ENCODE measurements at places on chromosomes 11 and 22.

- DNase-seq = no peak
These were observed 566.8 kb upstream of the TENM4 start for GRCh38 chr11:80007616-80008015.

- no peak for DNase-seq
These were observed 48.7 kb downstream of the PTPRJ start for GRCh38 chr11:48028914-48029680.

GRCh38 chr22:48804811-48805301 lies 1022.8 kb downstream of the BRD1 start:
- no peak for DNase-seq

- no peak for DNase-seq
These were observed 15.5 kb downstream of the OTUB1 start for GRCh38 chr11:64001484-64002420.

DNA sequence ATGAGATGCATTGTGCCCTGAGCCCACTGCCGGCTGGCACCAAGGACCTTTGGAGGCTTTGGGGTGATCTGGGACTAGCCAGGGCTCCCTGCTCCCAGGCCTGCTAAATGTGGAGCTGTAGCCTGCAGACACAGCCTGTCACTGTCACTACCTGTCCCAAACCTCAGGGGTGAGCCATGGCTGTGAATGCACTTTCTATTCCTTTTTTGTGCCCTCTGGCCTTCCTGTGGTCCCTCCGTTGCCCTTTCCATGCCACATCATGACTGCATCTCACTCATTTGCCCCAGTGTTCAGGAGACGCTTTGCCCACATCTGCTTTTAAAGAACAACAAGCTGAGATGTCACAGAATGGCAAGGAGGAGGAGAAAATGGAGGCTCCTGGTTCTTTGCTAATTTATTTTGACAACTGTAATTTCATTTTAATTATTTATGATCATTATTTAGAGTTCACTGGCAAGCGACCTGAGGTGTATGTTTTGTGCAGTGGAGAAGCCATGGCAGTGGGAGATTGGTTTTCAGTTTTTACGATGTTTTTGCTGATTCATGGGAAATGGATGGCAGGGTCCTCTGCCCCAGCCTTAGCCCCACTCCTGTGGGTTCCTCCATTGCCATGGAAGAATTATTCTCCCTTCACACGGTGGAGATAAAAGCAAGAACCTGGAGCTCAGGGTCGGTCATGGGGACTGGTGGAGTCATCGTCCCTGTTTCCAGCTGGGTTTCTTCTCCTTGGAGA lies 69.2 kb downstream of the TSPAN18 start:
- no peak for DNase-seq

GRCh38 chr11:4466871-4467442 lies 15.5 kb upstream of the OR52K1 start:
- no peak for DNase-seq

DNA sequence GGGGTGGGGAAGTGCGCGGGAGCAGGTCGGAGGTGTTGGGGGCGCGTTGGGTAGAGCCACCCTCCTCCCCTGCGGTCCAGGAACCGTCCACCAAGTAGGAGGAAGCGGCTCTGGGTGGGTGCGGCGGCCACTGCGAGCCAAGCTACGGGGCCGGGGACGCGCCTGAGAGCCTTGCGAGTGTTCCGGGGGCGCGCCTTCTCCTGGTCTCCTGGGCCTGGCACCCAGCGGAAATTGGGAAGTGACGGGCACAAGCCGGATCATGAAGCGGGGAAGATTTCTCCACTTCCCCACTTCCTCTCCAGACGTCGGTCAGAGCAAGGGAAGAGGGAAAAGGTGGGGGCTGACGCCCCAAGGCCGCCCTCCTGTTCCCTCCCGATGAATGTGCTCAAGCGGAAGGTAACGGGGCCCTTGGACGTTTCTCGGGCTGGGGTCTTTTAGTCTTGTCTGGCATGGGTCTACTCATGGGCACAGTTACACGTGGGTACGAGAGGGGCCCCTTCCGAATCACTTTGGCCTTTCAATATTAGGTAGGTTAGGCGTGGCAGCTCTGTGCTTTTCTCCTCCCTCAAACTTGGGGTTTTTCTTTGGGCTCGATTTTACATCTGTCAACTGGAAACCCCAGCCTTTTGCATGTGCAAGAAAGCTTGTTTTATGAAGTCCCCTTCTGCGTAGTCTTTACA lies 865 bp downstream of the RBM14 start:
- no peak for DNase-seq

GRCh38 chr11:113398669-113399430 lies 11.3 kb downstream of the ANKK1 start:
- DNase-seq = no peak

- DNase-seq = no peak
These were observed 104.3 kb downstream of the ST3GAL4 start for GRCh38 chr11:126459691-126460281.

Data from activated T-cell treated with anti-CD3 and anti-CD28 coated beads, Interleukin-2, amount 50 U/mL, for 48 hours (primary cell).